AG10803 (cell line): ENCODE measurements at places on chromosomes 1 and 21.

DNA sequence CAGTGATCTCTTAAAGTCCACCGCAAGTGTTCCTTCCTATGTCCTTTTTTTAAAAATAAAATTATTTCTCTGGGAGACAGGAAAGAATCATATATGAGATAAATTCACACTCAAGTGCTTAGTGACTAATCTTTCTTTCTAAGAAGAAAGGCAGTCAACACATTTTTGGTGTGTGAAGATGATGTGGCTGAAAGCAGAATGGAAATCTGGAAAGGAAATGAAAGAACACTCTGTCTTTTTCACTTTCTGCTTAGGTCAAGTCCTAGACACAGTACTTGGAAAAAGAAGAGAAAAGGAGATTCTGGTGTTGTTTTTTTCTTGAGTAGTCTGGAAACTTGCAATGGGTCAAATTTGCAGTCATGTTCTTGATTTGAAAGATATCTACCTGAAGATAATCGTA lies 45.5 kb upstream of the PRRX1 start:
- peak; percentile 15 for DNase-seq

GRCh38 chr1:119712342-119713038 lies 756 bp downstream of the PHGDH start:
- peak; percentile 97 for DNase-seq

- no peak for DNase-seq
These were observed 59.3 kb downstream of the RIMS3 start for GRCh38 chr1:40606194-40606593.

DNA sequence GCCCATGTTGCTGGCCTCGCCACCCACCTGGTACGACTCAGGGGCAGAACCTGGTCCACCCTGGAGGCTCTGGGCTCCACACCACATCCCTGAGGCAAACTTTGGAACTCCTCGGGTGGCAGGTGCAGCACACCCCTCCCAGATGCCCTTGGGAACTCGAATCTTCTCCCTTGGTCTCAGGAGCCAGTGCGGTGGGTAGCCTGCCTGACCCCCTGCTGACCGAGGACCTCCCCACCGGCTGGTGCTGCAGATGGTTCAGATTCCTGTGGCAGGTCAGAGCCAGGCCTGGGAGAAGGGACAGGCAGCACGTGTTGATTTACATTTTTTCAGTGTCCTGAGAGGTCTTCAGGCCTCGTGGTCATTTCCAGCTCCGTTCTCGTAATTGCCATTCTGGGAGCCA lies 6.3 kb upstream of the CFAP410 start:
- DNase-seq: no peak

GRCh38 chr1:85058786-85059185 lies 10.5 kb upstream of the MCOLN3 start:
- DNase-seq: no peak

- DNase-seq: no peak
These were observed 249.2 kb upstream of the C1orf174 start for GRCh38 chr1:4149281-4149680.

DNA sequence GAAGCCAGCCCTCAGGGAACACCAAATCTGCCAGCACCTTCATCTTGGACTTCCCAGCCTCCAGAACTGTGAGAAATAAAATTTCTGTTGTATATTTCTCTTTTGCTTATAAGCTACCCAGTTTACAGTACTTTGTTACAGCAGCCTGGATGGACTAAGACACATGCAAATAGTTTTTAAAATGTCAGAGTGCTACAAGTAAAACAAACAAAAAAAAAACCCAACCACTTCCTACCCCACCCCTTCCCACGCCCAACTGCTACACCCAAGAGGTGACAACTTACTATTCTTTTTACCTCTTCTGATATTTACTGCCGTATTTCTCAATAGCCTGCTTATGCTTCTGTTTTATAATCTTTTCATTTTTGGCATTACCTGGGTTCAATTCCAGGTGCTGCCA lies 8.6 kb upstream of the SPSB1 start:
- DNase-seq: no peak

GRCh38 chr1:7680207-7680954 lies 90.7 kb upstream of the VAMP3 start:
- DNase-seq: peak; percentile 14

- no peak for DNase-seq
These were observed 137.6 kb upstream of the SGIP1 start for GRCh38 chr1:66396212-66396890.

GRCh38 chr1:192810253-192810880 lies 1.5 kb downstream of the RGS2 start:
- no peak for DNase-seq

DNA sequence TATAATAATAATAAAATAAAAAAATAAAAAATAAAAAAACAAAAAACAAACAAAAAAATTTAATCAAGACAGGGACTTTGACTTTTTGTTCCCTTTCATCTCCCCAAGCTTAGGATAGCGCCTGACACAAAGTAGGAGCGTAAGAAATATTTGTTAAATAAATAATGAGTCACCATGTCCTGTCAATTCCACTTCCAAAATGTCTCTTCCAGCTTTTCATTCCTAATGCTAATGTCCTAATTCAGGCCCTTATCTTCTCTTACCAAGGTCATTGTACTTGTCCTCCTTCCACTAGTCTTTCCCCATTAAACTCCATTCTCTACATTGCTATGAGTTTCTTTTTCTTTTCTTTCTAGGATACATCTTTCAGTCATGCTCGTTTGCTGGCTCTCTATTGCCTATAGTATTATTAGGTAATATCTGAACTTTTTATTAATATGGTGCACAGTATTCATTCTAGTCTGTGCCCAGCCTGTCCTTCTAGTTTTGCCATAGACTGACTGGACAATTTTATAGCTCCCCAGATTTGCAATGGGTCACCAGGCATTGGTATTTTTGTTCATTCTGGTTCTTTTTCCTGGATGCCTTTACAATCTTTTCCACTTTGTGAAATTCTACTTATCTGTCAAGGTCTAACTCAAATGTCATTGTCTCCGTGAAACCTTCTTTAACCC lies 11.4 kb downstream of the NEXN start:
- DNase-seq: no peak

DNA sequence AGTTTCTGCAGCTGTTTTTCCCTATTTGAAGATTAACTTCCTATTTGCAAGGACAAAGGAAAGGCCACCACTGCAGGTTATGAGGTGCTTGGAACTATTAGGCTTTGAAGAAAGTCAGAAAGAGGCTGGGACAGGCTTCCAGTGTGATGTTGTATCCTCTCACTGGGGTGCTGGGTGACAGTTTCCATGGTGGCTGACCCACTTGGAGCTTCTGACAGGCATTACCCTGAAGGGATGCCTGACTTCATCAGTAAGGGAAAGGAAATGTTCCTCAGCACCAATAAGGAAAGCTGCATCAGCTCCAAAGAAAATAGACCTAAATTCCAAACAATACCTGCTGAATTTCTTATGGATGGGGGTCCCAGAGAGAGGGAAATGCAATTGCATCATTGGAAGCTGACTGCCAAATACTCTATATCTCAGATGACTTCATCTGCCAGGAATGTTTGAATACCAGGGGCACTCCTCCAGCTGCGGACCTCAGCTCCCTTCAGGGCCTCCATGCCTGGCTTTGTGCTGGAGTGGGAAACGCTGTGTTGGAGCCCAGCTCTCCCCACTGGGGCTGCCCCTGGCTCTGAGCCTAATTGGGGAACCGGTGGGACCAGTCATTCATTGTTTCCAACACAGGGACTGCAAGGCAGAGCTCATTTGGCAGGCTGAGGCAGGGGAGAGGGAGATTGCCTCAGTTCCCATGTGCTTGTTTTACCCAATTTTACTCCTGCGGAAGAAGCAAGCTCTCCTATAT lies 76.6 kb downstream of the RGL1 start:
- peak; percentile 62 for DNase-seq

DNA sequence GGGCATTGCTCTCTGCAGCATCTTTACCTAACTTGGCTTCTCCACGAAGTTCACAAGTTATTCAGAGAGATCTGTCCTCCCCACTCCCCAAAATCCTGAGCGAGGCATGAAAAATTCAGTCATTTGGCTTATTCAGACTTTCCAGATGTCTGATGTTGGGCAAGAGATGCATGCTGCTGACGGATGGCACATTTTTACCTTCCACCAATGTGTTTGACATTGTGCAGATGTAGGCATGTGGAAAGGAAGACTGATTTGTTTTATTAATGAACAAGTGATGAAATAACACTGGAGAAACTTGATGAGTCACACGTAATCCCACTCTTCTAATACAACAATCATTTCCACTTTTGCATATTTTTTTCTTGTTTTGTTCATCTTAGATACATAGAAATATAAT lies 86.7 kb downstream of the C1orf94 start:
- peak; percentile 57 for DNase-seq

DNA sequence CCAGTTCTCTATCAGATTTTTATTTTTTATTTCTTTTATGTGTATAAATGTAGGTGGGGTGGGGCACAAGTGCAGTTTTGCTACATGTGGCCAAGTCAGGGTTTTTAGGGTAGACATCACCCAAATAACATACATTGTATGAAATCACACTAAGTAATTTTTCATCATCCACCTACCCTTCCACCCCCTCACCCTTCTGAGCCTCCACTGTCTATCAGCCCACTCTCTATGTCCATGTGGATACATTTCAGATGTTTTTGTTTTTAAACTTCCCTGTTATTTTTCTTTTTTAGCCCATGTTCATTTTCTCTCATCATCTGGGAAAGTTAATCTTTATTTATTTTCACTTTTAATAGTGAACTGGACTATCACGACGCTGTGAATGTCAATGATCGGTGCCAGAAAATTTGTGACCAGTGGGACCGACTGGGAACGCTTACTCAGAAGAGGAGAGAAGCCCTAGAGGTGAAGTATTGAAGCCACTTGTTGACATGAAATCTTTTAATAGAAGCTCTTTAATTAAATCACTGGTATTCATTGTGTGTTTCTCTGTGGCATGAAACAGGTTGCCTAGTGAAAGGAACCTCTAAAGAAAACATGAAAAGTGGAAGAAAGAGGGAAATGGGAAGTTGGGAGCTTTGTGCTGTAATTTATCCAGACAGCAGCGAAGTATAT lies 47.6 kb upstream of the MTR start:
- DNase-seq: no peak

DNA sequence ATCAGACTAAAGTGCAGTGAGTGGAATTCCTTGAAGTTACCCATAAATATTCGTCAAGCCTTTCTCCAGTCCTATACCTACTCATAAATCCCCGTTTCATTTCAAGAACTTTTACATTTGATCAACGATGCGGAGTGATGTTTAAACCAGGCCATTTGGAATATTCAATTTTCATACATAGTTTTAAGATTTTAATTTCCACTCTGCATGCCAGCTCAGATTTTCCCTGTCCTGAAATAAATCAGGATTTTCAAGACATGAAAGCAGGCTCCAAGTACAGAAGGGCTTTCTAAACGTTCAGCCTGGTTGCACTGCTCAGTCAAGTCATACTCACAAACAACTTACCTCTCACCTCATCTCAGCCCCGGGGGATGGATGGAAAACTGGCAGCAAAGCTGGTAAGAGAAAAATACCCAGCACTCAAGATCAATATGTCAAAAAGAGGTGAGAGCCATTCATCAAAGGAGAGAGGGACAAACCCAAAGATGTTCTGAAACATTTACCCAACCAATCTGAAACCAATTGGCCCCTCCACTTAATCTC lies 418.5 kb downstream of the PLPP3 start:
- DNase-seq: no peak

GRCh38 chr1:150981177-150981804 lies 801 bp upstream of the ANXA9 start:
- peak; percentile 21 for DNase-seq

GRCh38 chr1:82399093-82399492 lies 598.4 kb downstream of the ADGRL2 start:
- no peak for DNase-seq

- DNase-seq: no peak
These were observed 753.1 kb downstream of the NCAM2 start for GRCh38 chr21:21751286-21751685.

- no peak for DNase-seq
These were observed 59.3 kb upstream of the B3GALNT2 start for GRCh38 chr1:235563513-235564061.

DNA sequence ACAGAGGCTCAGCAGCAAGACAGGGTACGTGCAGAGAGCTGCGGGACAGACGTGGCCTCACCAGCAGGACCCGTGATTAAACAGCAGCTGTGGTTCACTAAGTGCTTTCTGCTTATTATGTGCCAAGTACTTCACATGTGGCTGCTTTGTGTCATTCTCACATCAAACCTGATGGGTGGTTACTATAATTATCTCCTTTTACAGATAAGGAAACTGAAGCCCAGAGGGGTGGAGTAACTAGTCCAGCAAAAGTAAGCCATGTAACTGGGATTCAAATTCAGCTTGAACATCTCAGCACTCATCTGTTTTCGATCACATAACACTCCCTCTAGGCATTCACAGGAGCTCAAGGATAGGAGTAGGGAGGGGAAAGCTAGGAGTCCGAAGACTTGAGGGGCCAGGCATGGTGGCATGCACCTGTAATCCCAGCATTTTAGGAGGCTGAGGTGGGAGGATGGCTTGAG lies 50.8 kb upstream of the CLIC4 start:
- DNase-seq: peak; percentile 77

- DNase-seq: no peak
These were observed 5.0 kb upstream of the KIAA0040 start for GRCh38 chr1:175197531-175197930.

DNA sequence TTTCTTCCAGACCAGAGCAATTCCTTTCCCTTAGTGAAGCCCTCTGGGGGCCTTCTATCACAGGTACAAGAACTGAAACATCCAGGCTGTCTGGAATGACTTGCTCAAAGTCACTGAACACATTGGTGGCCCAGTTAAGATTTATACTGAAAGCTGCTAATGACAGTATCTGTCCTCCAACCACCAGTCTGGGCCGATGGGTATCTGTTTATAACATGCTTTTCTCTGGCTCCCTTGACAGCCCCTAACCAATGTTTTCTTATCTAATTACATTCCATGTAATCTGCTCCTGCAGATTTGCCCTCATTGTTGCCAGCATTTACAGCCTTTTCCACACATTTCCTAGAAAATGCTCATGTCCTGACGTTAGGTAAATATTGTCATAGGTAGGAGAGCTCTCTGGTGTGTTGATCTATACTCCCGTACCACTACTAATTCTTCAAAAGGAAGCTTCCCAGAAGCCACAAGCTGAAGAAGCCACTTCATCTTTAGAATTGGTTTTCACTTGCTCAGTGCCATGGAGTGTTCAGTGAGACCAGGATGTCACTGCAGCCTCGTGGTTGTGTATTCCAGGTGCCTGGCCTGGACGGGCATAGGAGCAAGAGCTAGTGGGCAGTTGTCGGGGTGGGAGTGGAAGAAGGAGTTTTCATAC lies 163.9 kb downstream of the TSEN15 start:
- no peak for DNase-seq
